ENCODE measurements at places on chromosomes 2 and 18.

DNA sequence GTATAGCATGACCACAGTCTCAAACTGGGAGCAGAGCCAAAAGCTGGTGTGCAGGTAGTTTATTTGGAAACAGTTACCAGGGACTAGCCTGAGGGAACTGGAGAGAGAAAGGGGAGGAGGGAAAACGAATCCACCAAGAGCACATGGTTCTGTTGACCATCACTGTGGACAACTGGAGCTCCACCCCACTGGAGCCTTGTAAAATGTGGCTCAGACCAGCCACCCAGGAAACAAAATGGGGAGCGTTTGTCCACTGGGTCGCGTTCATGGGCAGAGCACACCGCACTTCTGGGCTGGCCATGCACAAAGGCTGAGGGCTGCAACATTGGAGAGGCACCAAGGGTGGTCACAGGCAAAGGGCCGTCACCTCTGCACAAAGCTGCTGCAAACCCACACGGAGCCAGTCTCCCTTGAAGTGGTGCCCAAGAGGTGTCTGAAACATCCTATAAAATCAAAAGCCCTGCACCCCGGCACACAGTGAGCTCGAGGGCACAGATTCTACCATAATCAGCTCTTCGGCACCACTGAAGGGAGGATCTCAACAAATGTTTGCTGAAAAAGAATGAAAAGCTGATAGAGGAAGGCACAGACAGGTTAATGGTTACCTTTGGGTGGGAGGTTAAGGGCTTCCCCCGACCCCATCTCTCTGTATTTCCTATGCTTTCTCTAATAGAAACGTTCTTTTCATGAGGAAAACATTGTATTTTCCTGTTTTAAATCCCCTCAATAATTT lies 192.9 kb downstream of the INHBB start:
- no peak for DNase-seq

- DNase-seq: no peak
These were observed 99.2 kb downstream of the RAPGEF4 start for GRCh38 chr2:172834881-172835280.

- no peak for DNase-seq
These were observed 11.7 kb downstream of the AGPS start for GRCh38 chr2:177404243-177404642.

GRCh38 chr18:23291456-23292205 lies 156.3 kb downstream of the CABLES1 start:
- DNase-seq: no peak

DNA sequence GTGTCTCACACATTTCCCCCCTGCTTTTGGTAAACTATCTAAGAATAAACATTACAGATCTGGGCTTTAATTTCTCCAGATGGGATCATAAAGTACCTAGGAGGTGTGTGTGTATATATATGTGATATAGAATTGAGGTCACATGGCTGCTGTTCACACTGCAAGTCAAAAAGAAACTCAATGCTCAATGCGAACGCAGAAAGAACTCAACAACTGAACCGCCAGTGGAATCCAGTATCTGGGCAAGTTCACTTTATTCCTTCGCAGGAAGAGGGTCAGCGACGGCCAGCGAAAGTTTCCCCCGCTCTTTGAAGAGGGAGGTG lies 17.7 kb downstream of the POU3F3 start:
- no peak for DNase-seq

DNA sequence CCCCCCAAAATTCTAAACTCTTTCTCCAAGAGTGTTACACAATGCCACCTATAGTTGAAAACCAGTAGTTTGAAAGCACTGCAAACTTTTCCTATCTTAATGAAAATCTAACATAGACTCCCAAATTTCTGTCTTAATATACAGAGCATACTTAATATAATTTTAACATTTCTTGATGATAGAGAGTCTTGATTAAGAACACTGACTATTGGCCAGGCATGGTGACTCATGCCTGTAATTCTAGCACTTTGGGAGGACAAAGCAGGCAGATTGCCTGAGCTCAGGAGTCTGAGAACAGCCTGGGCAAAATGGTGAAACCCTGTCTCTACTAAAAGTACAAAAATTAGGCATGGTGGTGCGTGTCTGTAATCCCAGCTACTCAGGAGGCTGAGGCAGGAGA lies 34.2 kb downstream of the ASXL2 start:
- no peak for DNase-seq

- DNase-seq: no peak
These were observed 34.9 kb upstream of the PTPN4 start for GRCh38 chr2:119724656-119725485.

- DNase-seq: no peak
These were observed 86.5 kb upstream of the LAPTM4A start for GRCh38 chr2:20137884-20138283.

GRCh38 chr18:26993568-26993967 lies 128.1 kb upstream of the AQP4 start:
- no peak for DNase-seq

- DNase-seq: no peak
These were observed 70.8 kb upstream of the LPIN2 start for GRCh38 chr18:3083766-3084165.

- no peak for DNase-seq
These were observed 10.0 kb upstream of the THADA start for GRCh38 chr2:43605851-43606250.

DNA sequence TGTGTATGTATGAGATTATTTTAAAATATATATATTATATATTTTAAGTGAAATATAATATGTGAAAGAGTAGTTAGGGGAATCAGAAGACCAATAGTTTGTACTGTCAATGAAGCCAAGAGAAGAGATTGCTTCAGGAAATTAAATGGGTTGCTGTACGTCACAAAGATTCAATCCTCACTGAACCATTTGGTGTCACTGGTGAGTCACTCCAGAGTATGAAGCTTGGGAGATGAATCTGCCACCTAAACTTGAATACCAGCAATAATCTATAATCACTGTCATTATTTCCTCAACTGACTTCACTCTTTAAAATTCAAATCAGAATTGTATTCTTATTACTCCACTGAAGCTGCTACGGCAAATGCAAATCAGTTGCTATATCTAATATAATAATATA lies 41.9 kb upstream of the SCN9A start:
- DNase-seq: no peak

DNA sequence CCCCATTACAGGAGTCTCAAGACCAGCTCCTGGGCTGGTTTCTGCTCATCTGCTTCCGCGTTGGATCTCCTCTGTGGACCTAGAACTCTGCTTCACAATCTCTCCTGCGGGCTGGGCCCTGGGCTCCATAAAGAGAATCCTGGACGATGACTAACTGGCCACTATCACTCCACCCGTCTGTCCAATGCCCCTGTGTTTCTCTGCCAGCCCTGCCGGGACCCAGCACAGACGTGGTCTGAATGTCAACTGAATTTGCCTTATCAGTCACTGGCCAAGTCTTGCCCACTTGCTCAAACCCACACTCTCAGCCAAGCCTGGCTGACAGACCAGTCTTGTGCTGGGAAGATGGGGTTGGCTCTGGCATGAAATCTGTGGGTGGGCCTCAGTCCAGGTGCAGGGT lies 17.4 kb downstream of the KIF3C start:
- no peak for DNase-seq

- no peak for DNase-seq
These were observed 96.8 kb downstream of the POLE4 start for GRCh38 chr2:75055142-75055819.

All from T-helper 2 cell (primary cell).